ENCODE measurements at places on chromosomes 5 and 9.

DNA sequence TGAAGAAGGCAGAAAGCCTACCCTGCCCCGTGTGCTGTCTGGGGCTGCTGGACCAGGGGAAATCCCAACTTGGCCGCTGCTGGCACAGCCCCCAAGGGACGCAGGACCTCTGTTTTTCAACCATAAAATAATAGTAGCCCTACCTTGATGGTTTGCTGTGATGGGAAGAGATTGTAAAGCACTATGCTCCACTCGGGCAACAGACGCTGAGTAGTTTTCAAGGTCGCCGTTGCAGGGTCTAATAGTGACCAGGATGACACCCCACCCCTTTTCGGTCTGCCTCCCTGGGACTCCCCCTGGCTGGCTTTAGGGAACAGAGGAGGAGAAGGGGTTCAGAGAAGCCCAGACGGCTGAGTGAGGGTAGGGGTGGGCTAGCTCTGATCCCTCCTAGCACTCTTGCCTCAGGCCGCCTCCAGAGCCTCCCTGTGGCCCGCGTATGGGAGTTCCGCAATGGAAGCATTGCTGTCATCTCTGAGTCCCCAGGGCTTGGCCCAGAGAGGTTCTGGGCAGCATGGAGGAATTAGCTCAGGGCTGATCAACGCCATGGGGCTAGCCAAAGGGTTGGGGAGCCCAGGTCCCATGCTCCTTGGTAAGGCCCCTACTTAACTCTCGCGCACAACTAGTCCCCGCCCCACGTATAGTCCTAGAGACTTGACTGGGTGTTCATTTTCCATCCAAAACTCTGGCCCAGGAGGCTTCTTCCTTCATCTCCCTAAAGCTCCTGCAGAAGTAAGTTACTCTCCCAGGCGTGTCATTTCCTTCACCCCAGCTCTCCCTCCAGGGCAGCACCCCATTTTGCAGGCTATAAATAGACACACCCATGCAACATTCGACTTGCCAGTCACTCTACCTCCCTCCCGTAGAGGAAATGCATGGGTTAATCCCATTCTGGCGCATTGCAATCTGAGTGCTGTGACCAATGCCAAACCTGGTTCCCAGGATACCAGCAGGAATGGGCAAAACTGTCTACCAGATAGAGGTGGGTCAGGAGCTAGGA is 1.1 kb upstream of the IRF1 start:
- DNase-seq, result peak; percentile 20

DNA sequence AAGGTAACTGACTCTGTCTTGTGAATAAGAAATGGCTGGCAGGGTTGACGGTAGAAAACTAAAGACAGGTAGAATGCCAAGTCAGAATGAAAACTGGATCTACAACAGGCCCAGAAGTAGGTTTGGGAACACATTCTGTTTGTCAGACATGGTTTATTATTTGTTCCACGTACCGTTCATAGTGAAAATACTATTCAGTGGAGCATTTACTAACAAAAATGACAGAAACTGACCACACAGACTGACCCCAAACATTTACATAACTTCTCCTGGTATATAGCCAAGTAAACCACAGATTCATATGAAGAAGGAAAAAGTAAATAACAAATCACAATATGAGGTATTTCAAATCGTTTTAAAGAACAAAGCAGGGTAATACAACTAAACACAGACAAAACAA is 73.7 kb downstream of the SLC38A9 start:
- DNase-seq, result no peak

- DNase-seq, result no peak
Measured at GRCh38 chr5:22249209-22249729, 603.9 kb downstream of the CDH12 start.

GRCh38 chr5:64765804-64766504 is 2.5 kb downstream of the SREK1IP1 start:
- DNase-seq, result peak; percentile 19

DNA sequence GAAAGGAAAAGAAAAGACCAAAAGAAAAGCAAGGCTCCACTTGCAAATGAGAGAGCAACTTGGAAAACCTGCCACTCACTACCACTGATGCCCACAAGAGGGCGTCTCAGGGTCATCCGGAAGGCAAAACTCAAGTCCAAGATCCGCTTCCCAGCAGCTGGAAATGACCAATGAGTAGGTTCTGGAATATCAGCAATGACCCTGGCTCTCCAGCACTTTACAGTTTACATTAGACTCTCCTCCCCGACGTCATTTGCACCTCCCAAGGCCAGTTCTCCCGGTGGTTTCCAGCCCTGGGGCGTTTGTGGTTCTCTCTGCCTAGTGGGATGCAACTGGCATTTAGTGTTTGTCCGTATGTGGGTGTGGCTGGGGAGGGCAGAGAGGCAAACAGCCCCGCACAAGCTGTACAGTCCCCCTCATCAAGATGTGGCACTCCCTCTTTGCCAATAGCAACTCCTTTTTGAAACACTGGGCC is 193.8 kb upstream of the ZNF618 start:
- DNase-seq, result peak; percentile 53

- no peak for DNase-seq
Measured at GRCh38 chr5:22665801-22666200, 187.3 kb downstream of the CDH12 start.

DNA sequence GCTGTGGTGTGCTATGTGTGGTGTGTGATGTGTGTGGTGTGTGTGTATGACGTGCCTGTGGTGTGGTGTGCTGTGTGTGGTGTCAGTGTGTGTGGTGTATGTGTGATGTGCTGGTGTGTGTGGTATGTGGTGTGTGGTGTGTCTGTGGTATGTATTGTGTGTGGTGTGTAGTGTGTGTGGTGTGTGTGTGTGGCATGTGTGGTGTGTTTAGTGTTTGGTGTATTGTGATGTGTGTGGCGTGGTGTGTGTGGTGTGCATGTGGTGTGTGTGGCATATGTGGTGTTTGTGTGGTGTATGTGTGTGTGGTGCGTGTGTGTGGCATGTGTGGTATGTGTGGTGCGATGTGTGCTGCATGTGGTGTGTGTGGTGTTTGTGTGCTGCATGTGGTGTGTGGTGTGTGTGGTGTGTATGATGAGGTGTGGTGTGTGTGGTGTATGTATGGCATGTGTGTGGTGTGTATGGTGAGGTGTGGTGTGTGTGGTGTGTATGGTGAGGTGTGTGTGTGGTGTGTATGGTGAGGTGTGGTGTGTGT is 18.3 kb upstream of the RNU6ATAC start:
- DNase-seq, result no peak

GRCh38 chr5:154588091-154588774 is 110.2 kb upstream of the HAND1 start:
- DNase-seq, result no peak

DNA sequence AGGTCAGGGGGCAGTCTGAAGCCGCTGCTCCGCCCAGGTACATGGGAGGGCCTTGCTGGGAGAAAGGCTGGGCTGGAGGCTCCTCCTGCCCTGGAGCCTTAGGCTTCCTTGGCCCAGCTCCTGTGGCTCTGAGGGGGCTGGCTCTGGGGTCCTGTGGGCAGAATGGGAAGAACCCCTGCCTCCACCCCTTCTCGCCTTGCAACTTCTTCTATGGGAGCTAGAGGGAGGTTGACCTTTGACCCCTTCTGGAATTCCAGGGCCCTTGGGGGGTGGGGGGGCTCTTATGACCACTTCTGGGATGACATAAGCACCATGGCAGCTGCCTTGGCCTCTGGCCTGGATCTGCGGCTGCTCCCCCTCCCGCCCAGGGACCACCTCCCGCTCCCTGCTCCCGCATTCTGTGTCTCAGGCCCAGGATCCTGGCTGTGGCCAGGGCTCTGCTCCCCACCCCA is 32.2 kb downstream of the IER5L start:
- no peak for DNase-seq

DNA sequence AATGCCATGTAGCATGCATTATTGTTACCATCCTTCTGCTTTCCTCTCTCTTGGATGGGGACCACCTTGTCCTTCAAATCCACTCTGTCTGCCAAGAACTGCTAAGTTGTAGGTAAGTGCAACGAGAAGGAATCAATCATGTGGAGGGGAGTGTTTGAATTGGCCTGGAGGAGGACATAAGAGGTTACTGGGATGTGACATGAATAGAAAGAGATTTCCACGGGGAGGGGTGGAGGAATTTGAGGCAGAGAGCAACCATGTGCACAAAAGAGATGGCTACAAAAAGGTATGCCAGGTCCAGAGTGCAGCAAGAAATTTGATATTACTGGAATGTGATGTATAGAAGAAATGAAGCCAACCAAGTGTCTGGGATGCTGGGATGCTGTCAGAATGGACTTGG is 648.9 kb upstream of the KLF4 start:
- no peak for DNase-seq

DNA sequence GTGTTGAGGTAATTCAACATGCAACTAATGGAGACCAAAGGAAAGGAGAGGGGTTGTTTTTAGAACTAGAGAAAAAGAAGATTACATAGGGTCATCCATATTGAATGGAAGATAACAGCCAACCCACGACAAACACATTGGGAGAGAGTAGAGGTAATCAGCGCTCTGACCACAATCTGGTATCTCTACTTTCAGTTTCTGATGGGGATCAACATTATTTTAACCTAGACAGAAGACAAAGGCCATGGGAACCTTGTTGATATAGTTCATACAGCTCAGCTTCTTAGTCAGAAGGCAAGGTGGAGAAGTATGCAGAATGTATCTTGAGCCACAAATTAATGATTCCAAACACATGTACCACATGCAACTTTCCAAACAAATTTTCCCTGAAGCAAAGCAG is 537.1 kb upstream of the ST8SIA4 start:
- DNase-seq, result no peak

DNA sequence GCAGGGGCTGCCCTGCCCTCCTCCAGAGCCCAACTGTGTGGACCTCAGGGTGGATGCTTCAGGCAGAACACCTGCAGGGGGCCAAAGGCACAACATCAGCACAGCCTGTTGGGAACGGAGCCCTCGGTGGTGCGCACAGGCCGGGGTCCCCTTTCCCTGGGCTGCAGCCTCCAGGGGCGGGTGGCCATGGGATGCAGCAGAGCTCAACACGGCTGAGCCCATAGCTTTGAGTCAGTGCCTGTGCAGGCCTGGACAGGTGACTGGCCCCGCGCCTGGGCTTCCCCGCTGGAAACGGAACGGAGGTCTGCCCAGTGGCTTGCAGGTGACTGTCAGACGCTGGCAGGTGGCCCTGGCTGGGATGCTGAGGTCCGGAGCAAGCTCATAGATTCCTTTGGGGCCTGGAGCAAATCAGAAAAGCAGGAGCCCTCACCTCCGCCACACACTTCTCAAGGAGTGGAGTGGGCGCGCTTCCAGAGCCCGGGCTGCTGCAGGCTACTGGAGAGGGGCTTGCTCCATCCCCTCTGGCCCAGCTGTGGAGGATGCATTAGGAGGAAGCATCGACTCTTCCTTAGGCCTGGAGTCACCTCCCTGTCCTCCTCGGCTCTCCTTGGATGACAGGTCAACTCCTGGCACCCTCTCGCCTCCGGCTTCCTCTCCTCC is 69.8 kb upstream of the RNU6ATAC start:
- no peak for DNase-seq

DNA sequence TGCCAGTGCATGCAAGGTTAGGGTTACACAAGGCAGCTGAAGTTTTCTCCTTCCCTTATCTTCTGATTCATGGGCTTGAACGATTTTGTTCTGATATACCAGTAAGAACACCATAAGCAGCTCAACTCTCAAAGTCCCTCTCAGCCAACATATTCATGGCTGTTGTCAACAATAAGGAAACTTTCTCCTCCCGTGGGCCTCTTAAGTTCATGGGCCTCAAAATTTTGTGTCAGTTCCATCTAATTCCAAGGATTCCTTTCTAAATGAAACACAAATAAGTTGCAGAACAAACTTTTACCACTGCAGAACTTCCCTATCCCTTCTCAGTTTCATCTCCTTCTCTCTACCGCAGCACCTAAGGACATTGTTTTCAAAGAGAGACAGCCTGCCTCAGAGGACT is 23.6 kb upstream of the CAST start:
- DNase-seq, result no peak

- no peak for DNase-seq
Measured at GRCh38 chr5:126871441-126871840, 94.5 kb downstream of the LMNB1 start.

- no peak for DNase-seq
Measured at GRCh38 chr9:94034511-94034910, 49.8 kb upstream of the PTPDC1 start.

DNA sequence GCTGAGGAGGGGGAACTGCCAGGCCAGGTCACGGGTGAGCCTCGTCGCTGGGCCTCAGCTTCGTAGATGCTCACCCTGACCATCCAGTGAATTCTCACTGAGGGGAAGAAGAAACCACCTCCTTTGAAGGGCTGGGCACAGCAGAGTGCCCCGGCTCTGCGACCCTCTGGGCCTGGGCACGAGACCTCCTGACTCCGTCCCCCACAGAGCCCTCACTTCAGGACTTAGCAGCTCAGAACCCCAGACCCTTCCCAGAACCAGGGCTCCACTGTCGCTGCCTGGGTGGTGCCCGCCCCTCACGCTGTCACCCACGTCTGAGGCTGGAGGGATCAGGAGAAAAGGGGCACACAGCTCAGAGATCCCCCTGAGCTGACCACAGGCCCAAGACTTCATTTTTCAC is 34.3 kb upstream of the TMEM250 start:
- DNase-seq, result no peak

DNA sequence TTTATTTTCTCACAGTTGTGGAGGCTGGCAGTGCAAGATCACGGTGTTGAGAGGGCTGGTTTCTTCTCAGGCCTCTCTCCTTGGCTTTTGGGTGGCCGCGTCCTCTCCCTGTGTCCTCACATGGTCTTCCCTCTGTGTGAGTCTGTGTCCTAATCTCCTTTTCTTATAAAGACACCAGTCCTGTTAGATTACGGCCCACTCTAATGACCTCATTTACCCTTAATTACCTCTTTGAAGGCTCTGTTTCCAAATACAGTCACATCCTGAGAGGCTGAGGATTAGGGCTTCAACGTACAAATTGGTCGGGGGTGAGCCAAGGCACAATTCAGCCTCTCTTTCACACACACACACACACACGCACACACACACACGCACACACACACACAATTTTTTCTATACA is 73.0 kb downstream of the UGCG start:
- no peak for DNase-seq

GRCh38 chr9:122307925-122308324 is 43.2 kb downstream of the MRRF start:
- DNase-seq, result no peak
